ENCODE measurements at places on chromosomes 3 and 15. TPM values are rescaled to one million over a fixed set of nuclear protein-coding genes. Genes with fewer than 3 reads are reported as not detected.

The GOLGA8S gene
- 3.1 TPM for total RNA-seq

- H3K36me3 ChIP-seq: no peaks in the 10 kb centered on the region
- no peak overlapping the region for H3K27ac ChIP-seq
- no peak for DNase-seq
- H3K4me3 ChIP-seq: no peak overlapping the region
- no peaks in the 10 kb centered on the region for H3K27me3 ChIP-seq
These were observed 159.8 kb upstream of the MITF start for GRCh38 chr3:69579306-69580041.

The CCNB2 gene
- 2.1 TPM for total RNA-seq

The ENTPD3 gene
- total RNA-seq: 4.2 TPM

The LRRC2 gene
- 37.4 TPM for total RNA-seq

The SNUPN gene
- 24.7 TPM for total RNA-seq

DNA sequence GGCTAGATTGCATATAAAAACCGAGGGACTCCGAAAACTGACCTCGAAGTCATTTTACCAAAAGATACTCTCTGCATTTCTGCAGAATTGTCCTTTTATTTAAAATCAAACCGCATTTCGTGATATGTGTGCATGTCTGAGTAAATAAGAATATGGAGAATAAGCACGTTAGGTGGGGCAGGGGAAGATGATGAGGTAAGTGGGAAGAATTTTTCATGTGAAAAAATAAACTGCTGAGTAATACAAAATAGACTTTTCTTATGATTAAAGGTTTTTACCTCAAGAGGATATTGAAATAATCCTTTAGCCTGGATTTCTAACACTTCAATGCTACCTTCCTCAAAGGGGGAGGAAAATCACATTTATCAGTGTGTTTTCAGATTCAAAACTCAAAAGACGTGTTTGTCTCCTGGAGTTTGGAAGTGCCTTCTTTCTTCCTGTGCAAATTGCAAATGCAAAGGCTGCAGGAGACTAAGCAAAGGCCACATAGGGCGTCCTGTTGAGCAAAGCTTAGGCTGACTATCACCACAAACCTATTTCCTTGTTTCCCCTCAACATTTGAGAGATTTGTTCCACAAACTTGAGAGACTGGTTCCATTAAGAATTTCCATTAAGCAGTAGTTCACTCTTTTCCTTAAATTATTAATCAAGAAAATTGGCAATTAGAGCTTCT is 813.5 kb downstream of the MCTP2 start:
- H3K4me1 ChIP-seq: no peaks in the 10 kb centered on the region
- DNase-seq: no peak
- no peak overlapping the region for H3K27ac ChIP-seq
- no peaks in the 10 kb centered on the region for H3K36me3 ChIP-seq

The SCAPER gene
- total RNA-seq: 69.4 TPM

DNA sequence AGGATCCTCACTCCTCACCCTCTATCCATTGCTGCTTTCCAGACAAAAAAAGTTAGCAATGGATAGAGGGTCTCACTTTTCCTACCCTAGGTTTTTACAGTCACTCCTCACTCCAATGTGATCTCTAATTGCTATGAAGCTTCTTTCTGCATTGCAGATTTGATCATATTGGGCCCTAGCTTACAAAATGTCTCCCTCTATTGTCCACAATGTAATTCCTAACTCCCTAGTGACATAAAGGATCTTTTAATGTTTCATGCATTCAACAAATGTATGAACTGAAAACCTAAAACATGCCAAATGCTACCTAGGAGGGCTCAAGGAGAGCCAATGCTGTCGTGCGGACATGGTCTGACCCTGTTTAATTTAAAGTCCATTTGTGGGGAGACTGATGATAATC is 234.8 kb downstream of the CADM2 start:
- no peaks in the 10 kb centered on the region for H3K27me3 ChIP-seq
- no peaks in the 10 kb centered on the region for H3K36me3 ChIP-seq
- no peaks in the 10 kb centered on the region for H3K4me1 ChIP-seq
- no peak for DNase-seq

DNA sequence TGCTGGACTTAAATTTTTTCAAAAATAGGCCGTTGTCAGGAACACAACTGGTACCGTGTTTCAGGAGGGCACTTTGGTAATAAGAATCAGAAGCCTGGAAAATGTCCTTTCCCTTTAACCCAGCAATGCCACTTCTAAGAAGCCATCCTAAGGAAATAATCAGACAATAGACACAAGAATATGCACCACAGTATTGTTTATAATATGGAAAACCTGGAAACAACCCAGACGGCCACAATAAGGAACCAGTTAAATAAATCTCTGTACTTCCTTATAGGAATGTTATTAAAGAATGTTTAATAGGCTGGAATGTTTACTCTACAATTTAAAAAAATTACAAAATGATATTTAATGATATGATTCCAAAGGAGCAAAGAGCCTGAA is 30.4 kb upstream of the ATP1B3 start:
- no peak for DNase-seq
- H3K4me3 ChIP-seq: no peak overlapping the region
- H3K27ac ChIP-seq: no peak overlapping the region
- no peaks in the 10 kb centered on the region for H3K4me1 ChIP-seq

DNA sequence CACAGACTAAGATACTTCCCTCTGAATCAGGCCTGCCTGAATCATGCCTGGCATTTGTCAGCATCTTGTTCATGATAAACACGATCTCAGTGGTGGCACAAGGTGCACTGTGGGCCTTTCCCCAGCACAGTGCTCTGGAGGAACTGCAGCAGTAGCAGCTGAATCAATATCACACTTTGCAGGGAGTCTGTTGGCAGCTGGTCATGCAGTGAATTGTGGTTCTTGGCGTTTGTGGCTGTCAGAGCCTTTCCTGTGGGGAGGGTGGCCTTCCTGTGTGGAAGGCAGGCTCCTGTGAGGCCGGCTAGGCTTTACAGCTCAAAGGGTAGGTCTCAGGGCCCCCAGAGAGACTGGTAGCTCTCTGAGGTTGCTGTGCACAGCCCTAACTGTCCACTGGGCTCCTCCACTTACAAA is 54.4 kb upstream of the TLE3 start:
- no peaks in the 10 kb centered on the region for H3K27me3 ChIP-seq
- no peak overlapping the region for H3K4me3 ChIP-seq
- peak; percentile 50 for DNase-seq
- no peaks in the 10 kb centered on the region for H3K36me3 ChIP-seq
- H3K27ac ChIP-seq: no peak overlapping the region

- no peaks in the 10 kb centered on the region for H3K36me3 ChIP-seq
- no peaks in the 10 kb centered on the region for H3K27me3 ChIP-seq
- no peak for DNase-seq
- H3K4me3 ChIP-seq: no peak overlapping the region
These were observed 36.8 kb downstream of the BTD start for GRCh38 chr3:15638193-15638890.

DNA sequence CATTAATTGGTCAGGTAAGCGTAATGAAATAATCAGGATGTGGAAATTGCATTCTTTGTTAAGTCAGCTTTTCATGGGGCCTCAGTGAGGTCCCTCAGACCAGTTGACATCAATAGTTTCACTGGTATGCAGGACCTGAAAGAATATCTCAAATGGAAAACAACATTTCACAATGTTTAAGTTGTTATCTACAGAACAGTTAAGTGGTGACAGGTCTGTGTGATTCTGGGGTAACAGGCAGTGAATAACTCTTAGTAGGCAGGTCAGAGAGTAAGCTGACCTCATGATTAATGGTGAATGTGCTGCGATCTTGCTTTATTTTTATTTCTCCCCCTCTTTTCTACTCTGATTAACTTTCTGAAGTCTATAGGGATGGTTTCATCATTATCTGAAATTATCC is 28.9 kb upstream of the ACP3 start:
- no peaks in the 10 kb centered on the region for H3K27me3 ChIP-seq
- H3K36me3 ChIP-seq: no peaks in the 10 kb centered on the region
- DNase-seq: no peak
- no peak overlapping the region for H3K27ac ChIP-seq
- no peaks in the 10 kb centered on the region for H3K4me1 ChIP-seq

DNA sequence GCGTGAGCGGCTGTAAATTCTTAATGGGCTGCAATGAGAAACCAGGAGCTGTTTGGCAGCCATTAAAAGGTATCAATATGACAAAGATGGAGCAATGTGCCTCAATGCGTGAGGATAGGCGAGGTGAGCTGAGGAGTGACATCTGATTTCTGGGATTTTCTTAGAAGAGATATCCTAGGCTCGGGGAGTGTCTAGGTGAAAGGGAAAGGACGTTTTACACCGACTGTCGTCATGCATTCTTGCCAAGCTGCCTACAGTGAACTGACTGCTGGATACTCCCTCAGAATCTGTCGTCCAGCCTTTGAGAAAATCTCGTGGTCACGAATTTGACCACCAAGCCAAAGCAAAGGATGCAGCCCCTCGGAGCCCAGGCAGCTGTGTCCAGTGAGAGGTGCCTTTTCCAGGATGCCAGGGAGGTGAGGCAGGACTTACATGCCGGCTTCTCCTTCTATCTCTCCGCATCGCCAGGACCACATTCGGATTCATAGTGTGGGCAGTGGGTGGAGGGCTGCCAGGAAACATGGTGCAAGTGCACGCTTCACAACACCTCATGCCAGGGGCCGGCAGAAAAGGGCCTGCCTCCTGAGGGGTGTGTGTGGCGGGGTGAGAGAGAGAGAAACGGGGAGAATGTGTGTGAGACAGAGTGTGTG is 80.3 kb upstream of the ABHD17C start:
- peak; percentile 23 for DNase-seq
- no peaks in the 10 kb centered on the region for H3K36me3 ChIP-seq
- H3K27me3 ChIP-seq: no peaks in the 10 kb centered on the region
- no peak overlapping the region for H3K4me3 ChIP-seq
- peaks cover 16% of the 10 kb centered on the region for H3K4me1 ChIP-seq
- H3K27ac ChIP-seq: no peak overlapping the region

The CLCN2 gene
- 6.0 TPM for total RNA-seq

The MKRN3 gene
- total RNA-seq: not detected
